Tongue (tissue), 3 donors: ENCODE measurements at places on chromosomes 2 and 18.
A peak's percentile ranks its signal among the peaks of the same experiment; 100 is the strongest.

DNA sequence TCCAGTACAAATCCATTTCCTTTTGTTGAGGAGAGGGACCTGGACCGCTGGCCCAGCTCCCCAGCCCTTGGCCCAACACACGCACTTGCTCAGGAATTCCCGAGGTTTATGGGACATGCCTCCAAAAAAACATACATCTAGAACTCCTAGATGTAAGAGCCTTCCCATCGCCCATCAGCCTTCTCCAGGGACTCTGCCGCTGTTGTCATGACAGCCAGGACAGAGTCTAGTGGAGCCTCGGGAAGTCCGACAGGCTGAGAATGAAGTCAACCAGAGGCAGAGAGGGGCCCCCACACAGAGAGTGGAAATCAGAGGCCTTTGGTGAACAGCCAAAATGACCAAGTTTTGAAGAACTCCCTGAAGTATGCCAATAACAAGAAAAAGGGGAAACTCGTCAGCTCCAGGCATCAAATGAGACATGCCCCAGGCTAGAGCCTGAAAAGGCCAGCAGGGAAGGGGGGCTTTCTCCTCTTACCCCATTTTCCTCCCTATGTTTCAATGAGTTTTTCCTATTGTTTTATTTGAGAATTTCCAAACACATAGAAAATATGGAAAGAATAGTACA lies 43.2 kb upstream of the CAB39 start:
- DNase-seq = no peak

DNA sequence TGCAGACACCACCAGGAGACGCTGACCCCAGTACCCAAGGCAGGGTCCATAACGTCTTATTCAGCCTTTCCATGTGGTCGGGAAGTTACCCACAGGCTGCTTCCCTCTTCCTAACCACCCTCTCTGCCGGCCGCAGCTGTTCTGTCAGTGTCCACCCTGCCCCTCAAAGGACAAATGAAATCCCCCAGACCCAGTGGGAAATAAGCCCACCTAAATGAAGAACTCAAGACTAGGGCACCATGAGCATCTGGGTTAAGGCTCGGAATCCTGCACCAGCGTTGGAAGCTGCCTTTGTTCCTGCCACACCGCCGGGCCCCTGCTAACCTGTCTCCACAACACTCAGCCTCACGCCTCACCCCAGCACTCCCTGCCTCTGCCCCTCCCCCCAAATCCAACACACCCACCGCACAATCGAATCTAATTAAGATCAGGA lies 21.7 kb downstream of the BCL11A start:
- DNase-seq = no peak

GRCh38 chr2:64516651-64517510 lies 7.2 kb upstream of the AFTPH start:
- DNase-seq = peak; percentile 36

- DNase-seq = no peak
Observed at GRCh38 chr2:239043326-239043725, 195.4 kb downstream of the TWIST2 start.

DNA sequence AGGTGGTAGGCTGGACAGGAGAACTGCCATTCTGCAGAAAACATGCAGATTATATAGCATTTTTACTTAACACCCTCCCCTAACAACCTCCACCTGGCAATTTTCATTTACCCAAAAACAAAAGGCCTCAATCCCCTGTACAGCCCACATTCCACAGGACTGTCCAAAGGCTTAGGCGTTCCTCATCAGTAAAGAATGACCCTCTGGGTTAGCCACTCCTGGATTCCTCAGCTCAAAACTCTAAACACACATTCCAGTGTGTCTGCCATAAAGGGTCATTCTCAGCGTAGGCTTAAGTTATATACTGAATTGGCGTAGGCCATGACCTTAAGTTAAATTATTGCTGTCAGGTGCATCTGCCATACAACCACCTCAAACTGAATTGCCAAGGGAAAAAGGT lies 261.8 kb upstream of the CHAC2 start:
- DNase-seq = no peak

DNA sequence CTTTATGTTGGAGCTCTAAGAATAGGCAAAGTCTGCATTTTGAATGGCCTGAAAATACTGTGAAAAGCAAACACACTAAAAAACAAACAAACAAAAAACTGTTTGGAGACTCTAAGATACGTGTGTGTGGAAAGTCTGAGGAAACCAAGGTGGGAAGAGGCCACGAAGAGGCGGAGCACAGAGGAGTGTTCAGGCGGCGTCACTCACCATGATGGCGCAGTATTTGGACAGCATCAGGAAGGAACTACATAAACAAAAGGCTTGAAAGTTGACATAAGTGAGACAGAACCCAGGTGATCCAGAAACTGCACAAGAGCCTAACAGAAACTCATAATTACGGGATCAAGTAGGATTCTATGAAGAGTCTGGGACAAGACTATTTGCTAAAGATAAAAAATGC lies 50.8 kb upstream of the SOS1 start:
- peak; percentile 50 for DNase-seq

- DNase-seq = no peak
Observed at GRCh38 chr18:68707646-68708045, 7.3 kb downstream of the TMX3 start.

DNA sequence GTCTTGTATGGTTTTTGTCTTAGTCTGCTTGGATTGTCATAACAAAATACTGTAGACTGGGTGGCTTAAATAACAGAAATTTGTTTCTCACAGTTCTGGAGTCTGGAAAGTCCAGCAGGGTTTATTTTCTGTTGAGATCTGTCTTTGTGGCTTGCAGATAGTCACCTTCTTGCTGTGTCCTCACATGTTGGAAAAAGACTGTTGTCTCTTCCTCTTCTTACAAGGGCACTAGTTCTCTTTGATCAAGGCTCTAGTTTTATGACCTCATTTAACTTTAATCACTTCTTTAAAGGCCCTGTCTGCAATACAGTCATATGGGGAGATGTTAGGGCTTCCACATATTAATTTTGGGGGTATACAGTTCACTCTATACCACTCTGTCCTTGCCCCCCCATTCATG lies 56.5 kb downstream of the NBEAL1 start:
- no peak for DNase-seq

DNA sequence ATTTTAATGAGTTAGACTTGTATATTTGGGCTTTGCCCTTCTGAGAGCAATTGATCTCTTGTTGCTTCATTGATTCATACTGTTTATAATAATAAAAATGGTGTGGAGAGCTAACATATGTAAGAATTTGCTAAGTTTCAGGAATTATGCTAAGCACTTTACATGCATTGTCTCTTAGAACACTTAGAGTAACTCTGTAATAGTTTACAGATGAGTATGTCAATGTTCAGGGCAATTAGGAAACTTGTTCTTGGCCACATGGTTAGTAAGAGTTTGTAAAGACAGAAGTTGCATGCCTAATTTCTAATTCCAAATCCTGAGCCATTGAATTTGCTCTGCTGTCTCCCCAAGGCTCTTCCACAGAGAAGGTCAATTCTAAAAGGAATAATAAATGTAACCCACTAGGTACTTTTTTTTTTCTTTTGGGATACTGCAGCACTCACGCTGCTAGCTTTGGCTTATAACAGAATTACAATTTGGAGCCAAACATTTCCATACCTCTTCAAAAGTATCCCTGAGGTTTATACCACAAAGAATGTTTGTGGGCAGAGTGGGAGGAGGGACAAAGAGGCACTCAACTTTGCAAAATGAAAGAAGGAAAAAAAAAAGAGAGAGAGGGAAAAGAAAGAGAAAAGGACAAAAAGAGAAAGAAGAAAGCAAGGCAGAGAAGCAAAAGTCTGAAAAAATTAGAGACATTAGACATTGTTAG lies 232.4 kb downstream of the CALCRL start:
- no peak for DNase-seq

GRCh38 chr2:18154812-18155211 lies 276.3 kb downstream of the KCNS3 start:
- no peak for DNase-seq

DNA sequence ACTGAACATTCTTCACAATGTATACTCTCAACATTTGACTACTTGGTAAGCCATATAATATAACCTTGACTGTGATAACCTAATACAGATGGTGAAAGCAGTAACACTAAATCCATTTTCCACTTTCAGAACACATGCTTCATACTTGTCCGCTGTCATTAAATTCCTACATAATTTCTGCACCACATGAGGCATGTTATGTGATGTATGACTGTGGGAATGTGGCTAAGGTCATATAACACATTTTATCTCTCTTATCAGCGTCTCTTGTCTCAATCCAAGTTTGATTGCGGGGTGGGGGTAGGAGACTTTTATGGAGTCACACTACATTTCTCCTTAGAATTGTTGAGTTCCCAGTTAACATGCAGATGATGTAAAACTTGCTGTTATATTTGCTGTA lies 110.9 kb downstream of the MTCL1 start:
- DNase-seq = peak; percentile 61

DNA sequence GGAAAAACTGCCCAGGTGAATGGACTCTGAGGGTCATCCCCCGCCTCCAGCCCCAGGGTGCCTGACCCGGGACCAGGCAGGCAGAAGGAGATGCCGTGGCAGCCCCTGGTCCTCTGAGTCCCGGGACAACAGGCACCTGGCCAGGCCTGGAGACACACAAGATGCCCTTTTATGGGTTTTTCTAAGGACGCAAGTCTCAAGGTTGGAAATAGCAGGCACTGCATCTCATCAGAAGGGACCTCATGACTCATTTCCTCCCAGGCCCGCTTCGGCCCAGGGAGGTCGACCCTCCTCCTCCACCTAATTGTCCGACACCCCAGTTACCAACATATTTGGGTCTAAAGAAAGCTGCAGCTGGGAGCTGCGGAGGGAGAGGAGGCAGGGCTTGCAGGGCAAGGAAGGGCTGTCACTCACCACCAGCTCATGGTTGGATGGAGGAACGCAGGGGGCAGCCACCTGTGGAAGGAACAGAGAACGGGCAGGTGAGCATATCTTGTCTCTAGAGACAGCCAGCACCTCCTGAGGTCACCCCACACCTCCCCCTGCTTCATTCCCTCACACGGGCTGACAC lies 82.9 kb downstream of the TNS1 start:
- DNase-seq = no peak

GRCh38 chr2:80651435-80651834 lies 346.9 kb upstream of the LRRTM1 start:
- no peak for DNase-seq

DNA sequence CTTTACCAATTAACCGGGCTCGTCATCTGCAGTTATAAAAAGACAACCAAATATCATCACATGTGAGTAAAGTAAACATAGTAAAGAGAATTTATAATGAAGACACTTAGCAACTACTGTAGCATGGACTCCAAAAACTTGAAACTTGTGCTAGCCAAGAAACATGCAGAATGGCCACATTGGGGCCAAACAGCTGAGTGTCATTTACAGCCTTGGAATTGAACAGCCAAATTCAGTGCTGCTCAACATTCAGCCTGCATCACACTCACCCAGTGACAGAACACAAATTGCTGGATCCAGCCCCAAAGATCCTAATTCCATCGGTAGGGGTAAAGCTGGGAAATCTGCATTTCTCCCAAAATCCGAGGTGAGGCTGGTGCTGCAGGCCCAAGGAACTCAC lies 224.8 kb upstream of the GYPC start:
- DNase-seq = no peak

DNA sequence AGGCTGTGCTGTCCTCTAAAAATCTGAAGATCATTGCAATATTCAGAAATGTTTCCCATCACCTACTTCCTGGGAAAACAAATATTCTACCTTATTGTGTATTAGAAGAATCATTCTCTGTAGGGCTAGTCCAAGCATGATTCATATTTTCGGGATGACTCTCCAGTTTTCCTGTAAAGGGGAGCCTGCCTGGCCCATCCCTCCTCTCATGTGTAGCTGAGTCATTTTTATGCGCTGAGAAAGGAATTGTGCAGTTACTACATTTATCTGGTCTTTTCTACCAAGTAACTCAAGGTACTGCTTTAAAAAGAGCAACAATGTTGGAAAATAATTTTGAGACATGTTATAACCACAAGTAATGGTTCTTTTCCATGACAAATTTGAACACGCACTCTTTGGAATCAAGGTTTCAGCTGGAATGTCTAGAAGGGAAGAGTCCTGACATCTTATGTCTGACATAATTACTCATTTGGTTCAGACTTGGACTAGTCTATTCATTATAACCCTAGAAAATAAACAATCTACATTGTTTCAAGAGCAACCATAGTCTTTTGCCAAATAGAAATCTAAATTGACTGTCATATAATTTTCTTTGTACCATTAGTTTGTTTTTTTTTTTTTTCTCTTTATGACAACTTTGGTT lies 6.6 kb downstream of the DSG3 start:
- no peak for DNase-seq

DNA sequence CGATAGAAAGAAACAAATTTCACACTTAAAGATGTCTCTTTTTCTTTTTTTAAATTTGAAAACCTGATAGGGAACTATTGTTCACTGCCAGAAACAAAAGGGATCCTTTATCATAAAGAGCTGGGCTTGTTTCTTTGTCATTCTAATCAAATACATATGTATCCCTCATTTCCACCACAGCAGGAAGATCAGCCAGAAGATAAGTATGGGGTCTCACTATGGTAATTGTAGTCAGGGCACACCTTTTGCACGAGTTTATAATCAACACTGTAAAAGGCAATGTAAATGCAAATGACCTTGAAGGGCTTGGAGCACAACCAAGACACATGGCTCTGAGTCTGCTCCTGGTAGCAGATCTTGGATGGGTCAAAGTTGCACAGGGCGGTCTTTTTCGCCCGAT lies 109.5 kb downstream of the NXPH2 start:
- DNase-seq = no peak

DNA sequence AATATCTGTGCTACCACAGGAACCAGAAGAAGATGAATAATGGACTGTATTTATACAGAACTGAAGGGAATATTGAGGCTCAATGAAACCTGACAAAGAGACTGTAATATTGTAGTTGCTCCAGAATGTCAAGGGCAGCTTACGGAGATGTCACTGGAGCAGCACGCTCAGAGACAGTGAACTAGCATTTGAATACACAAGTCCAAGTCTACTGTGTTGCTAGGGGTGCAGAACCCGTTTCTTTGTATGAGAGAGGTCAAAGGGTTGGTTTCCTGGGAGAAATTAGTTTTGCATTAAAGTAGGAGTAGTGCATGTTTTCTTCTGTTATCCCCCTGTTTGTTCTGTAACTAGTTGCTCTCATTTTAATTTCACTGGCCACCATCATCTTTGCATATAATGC lies 1399.9 kb downstream of the DPP10 start:
- DNase-seq = no peak

- no peak for DNase-seq
Observed at GRCh38 chr18:4207383-4207985, 247.6 kb downstream of the DLGAP1 start.
